Endothelial cell (in vitro differentiated cells): ENCODE measurements at places on chromosomes 11 and 22.

GRCh38 chr11:34343153-34343552 lies 14.7 kb downstream of the ABTB2 start:
- no peak for DNase-seq

- DNase-seq, result no peak
Observed at GRCh38 chr11:17547932-17548331, 873 bp downstream of the OTOG start.

- no peak for DNase-seq
Observed at GRCh38 chr22:50621356-50621880, 6.5 kb downstream of the ARSA start.

DNA sequence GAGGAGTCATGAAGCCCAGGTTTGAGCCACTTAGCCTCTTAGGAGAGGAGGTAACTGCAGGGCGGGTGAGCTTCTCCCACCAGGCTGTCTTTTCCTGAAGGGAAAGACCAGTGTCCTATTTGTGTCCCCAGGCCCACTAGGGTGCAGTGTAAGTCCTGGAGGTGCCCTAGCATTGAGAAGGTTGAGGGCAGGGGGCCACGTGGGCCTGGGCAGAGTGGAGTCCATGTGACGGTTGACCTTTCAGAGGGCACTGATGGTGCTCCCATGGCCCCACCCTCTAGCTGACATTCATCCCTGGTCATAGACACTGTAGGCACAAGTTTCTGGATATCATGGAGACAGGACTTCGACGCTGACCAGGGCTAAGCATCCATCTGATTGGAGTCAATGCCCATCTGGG lies 44.1 kb upstream of the TP53I11 start:
- no peak for DNase-seq

GRCh38 chr22:17143826-17144225 lies 15.3 kb downstream of the HDHD5 start:
- DNase-seq, result no peak

- no peak for DNase-seq
Observed at GRCh38 chr22:38213990-38214301, 12.2 kb downstream of the MAFF start.
